ENCODE measurements at places on chromosomes 7 and 10. TPM values are rescaled to one million over a fixed set of nuclear protein-coding genes. Genes with fewer than 3 reads are reported as not detected.

The VTI1A gene
- polyA plus RNA-seq = 9.2 TPM

The PLXDC2 gene
- polyA plus RNA-seq = 11.9 TPM

The MYH16 gene
- polyA plus RNA-seq = not detected

The SKIDA1 gene
- polyA plus RNA-seq = 0.71 TPM

DNA sequence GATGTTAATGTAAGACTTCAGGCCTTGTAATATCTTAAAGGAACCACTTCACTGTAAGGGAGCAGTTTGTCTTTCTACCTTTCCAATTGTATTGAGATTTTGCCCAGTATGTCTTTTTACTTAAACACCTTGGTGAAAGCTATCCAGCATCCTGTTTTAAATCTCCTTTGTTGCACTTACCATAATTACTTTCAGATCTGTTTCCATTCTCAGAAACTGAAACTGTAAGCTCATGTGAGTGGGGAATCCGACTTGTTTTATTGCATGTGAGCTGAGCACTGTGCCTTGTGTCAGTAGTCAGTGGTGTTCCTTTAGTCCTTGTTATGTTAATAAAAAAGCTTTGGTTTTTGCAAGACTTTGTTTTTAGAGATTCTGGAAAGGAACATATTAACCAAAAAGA is 42.2 kb downstream of the BMPR1A start:
- DNase-seq = no peak

DNA sequence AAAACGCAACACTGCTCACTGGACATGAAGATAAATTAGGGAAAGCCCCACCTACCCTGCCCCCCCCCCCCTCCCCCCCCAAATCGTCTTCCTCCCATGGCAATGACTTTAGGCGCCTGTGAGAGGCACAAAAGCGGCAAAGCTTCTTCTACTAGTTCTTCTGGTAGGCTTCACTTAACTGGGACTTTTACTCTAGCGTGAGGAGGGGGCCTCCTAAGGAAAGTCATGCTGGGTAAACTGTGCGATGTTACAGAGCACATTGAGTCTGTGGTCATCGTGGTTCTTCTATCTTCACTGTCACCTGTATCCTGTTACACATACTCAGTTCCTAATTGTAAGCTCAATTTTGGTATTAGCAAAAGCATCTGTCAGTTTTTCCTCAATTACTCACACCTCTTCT is 25.1 kb downstream of the HSPB1 start:
- no peak for DNase-seq

DNA sequence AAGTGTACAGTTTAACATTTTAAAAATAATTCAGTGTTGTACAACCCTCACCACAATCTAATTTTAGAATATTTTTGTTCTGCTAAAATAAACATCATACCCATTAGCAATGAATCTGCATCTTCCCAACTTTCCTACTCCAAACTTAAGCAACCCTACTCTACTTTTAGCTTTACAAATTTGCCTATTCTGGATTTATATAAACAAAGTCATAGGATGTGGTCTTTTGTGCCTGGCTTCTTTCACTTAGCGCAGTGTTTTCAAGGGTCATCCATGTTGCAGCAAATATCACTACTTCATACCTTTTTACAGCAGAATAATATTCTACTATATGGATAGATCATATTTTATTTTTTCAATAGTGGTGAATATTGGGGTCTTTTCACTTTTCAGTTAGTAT is 18.9 kb downstream of the CALML3 start:
- DNase-seq = no peak

GRCh38 chr10:28396331-28396730 is 93.5 kb upstream of the MPP7 start:
- no peak for DNase-seq

- DNase-seq = no peak
Observed at GRCh38 chr10:8113616-8114015, 59.1 kb downstream of the GATA3 start.

DNA sequence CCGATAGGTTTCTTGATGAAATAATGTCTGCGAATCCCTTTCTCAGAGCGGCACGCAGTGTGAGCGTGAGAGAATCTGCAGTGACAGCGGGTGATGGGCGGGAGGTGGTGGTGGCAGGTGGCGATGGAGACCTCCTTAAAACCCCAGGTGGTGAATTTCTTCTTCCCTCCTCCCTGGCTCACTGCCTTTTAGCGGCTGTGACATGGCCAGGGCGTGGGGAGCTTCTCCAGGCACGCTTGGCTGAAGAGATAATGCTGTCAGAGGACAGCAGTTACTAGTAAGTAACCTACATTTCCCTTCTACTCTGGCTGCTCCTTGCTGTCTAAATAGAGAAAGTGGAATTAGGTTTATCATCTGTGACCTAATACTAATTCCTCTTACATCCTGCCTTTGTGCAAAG is 141.4 kb upstream of the INSYN2A start:
- no peak for DNase-seq

- no peak for DNase-seq
Observed at GRCh38 chr7:2782565-2782964, 61.5 kb downstream of the GNA12 start.

DNA sequence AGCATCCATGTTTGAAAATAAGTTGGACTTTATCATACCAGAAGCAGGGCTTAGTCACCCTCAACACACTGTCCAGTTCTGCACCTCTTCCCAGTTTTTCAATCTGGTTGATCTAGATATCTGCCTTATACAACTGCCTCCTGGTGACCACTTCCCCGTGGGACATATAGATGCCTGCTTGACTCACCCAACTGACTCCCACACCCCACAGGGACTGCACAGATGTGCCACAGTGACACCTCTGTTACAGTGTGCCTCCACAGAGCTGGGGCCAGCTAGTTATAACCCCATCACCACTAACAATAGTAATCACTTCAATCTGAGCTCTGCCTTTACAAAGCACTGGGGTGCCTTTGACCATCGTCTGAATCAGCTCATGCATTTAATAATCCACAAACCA is 82.6 kb upstream of the AOAH start:
- DNase-seq = no peak

GRCh38 chr7:152660021-152660420 is 15.9 kb downstream of the XRCC2 start:
- DNase-seq = no peak
